CD4-positive, alpha-beta T cell treated with Interferon gamma for 1 hour (primary cell): ENCODE measurements at places on chromosomes 11 and 22.

GRCh38 chr22:17411213-17411612, 42.0 kb downstream of the CECR2 start:
- DNase-seq = no peak

DNA sequence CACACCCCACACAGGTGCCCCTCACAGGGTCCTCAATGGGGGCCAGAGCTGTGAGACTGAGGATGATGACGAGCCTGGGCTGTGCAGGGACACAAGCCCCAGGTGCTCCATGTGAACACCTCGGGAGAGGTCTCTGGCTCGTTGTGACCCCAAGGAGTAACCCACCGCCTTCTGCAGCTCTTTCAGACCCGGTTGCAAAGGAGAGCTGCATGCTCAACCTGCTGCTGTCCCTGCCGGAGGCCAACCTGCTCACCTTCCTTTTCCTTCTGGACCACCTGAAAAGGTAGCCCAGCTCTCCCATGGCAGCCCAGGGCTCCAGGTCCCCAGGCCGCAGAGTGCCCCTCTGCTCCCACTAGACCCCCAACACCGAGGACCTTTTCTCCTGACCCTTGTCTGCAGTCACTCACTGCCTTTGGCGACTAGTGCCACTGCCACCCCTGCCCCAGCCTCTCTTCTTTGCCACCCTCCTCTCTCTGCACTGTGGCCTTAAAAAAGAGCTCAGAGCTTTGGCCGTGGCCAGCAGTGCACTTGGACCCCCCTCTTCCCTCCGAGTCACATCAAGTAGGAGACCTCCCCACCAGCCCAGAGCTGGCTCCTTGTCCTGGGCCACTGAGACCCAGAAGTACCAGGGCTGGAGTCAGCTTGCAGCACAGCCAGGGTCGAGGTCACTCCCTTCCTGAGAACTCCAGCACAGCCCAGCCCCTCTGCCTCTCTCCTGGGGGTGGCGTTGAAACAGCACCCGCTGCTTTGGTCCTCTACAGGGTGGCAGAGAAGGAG, 133.7 kb downstream of the BCR start:
- DNase-seq = no peak

GRCh38 chr22:25176799-25177198, 22.9 kb upstream of the CRYBB3 start:
- DNase-seq = no peak

GRCh38 chr11:44116234-44116830, 20.9 kb downstream of the EXT2 start:
- no peak for DNase-seq

- DNase-seq = no peak
Observed at GRCh38 chr11:19426011-19426755, 185.4 kb upstream of the E2F8 start.

DNA sequence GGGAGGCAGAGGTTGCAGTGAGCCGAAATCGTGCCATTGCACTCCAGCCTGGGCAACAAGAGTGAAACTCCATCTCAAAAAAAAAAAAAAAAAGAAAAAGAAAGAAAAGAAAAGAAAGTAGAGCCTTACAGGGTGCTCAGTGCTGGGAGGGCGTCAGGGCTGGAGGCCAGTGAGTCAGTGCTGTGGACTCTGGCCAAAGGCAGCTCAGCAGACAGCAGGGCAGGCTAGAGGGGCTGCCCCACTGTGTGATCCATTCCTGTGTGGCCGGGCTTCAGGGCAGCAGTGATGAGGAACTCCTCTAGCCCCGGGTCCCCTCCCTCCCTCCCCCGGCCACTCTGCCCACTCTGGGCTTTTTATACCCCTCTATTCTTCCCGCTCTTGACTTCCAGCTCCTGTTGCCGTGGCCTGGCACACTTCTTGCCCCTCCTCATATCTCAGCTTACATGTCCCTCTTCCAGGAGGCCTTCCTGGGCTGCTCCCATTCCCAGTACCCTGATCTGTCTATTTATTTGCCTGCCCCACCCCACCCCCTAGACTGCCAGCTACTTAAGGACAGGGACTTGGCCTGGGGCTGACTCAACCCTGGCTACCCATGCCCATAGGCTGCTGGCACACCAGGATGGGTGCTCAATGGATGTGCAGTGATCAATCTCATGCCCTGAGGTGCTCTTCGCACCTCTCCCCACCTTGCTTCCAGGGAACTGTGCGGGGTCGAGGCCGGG, 10.1 kb downstream of the SYT12 start:
- no peak for DNase-seq

DNA sequence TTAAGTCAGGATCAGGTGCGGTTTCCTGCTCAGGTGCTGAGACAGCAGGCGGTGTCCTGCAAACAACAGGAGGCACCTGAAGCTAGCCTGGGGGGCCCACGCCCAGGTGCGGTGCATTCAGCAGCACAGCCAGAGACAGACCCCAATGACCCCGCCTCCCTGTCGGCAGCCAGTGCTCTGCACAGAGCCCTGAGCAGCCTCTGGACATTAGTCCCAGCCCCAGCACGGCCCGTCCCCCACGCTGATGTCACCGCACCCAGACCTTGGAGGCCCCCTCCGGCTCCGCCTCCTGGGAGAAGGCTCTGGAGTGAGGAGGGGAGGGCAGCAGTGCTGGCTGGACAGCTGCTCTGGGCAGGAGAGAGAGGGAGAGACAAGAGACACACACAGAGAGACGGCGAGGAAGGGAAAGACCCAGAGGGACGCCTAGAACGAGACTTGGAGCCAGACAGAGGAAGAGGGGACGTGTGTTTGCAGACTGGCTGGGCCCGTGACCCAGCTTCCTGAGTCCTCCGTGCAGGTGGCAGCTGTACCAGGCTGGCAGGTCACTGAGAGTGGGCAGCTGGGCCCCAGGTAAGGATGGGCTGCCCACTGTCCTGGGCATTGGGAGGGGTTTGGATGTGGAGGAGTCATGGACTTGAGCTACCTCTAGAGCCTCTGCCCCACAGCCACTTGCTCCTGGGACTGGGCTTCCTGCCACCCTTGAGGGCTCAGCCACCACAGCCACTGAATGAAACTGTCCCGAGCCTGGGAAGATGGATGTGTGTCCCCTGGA, at the start of gene MYO7A:
TSS of gene MYO7A (plus strand) at position 327 of the 772 bp plus-strand sequence. CDS start 2,389 bp downstream, outside the sequence.
- no peak for DNase-seq

- no peak for DNase-seq
Observed at GRCh38 chr11:33779849-33780528, 5.7 kb upstream of the FBXO3 start.

GRCh38 chr22:35549328-35549727, 8.7 kb downstream of the RASD2 start:
- no peak for DNase-seq

DNA sequence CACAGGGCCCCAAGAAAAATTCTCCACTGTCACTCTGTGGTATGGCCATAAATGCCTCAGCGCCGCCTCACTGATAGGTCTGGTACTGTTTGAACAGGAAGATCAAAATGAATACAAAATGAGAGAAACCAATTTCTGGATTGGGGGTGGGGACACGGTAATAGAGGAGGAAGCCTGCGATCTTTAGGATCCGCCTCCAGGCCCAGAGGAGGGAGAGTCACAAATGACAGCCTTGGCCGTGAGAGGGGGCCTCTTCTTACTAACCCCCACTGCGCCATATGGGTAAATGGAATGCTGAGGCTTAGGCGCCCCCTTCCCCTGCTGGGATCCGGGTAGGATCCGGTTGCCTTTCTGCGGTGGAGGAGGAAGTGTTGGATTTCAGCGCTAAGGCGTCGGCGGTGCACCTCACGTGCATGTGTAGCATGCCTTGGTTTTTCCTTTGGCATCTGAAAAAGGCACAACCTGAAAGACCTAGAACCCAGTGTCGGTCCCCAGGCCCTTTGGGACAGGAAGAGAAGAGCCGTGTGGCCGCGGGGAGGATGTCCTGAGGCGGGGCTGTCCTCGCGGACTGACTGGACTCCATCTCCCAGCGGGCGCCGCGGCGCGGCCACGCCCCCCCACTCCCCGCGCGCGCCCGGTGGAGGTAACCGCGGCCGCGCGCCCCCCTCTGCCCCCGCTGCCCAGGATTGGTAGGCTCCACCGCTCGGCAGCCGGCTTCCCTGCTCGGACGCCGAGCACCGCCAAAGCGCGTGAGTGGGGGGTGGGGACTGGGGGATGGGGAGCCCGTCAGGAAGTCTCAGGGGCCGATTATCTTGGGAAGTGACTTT, 718 bp upstream of the MADD start:
- peak; percentile 85 for DNase-seq

- DNase-seq = no peak
Observed at GRCh38 chr22:35917651-35918050, 111.0 kb downstream of the RBFOX2 start.

- DNase-seq = peak; percentile 26
Observed at GRCh38 chr11:47186700-47187695, 764 bp upstream of the PACSIN3 start.

- no peak for DNase-seq
Observed at GRCh38 chr11:46894961-46895360, 23.4 kb downstream of the LRP4 start.

- DNase-seq = no peak
Observed at GRCh38 chr11:115493905-115494304, 10.3 kb downstream of the CADM1 start.

DNA sequence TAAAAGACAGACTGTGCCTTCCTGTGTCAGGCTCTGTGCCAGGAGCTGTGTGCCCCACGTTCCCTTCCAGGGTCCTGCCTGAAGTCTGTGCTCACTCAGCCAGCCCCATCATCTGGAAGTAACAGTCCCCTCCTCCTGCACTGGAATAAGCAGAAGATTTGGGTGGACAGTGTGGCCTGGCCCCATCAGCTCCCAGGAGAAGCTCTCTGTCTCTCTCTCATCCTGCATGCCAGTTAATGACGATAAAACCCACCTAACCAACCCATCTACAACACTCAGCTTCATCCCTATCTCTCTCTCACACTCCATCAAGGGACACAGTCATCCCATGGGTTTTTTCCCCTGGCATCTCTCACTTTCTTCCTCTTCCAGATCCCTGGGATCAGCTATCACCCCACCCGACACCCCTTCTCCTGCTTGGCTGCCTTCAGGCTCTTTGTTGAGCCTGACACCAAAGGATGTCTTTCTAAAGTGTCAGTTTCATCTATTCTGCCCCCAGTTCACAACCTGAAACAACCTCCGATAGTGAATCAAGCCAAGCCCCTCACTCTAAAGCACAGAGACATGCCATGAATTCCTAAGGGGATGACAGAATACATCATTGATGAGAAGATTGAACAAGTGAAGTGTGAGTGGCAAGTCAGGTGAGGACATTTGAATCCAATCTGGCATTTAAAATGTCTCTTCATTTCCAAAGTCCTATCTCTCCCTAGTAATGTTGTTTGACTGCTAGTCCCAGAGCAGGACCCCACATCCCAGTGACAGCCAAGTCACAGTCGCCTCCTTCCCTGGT, 91.4 kb upstream of the TOP3B start:
- DNase-seq = no peak

DNA sequence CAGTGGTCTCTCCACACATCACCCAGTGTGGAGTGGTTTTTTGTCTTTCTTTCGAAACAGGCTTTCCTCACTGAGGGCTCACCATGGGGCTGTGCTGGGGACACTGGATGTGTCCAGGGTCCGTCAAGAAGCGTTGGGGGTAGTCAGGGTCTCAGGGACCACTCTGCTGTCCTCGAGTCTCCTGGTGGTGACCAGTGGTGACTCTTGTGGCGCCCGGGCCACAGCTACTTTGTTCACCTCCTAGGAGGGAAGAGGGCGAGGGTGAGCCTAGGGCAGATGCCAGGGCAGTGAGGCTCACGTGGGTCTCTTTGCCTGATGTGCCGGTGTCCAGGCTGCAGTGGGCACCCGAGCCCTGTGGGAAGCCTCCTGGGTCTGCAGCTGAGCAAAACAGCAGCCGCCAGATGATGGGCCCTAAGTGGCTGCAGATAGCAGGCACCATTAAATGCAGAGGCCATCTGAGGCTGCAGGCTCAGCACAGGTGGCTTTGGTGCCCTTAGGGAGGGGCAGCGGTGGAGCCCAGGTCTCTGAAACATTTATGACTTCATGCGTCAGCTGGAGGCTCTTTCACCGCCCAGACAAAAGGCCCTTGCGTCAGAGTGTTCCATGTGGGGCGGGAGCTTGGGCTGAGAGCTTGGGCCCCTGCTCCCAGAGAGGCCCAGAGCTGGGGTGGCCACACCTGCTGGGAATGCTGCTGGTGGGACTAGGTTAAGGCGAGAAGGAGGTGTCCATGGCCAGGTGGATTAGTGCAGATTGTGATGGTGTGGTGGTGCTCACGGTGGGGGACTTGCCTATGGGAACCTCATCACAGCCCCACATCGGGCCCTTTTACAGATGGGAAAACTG, 29.5 kb downstream of the KCNQ1 start:
- DNase-seq = no peak

GRCh38 chr22:49588739-49589138, 238.9 kb downstream of the BRD1 start:
- no peak for DNase-seq

GRCh38 chr11:72157131-72157530, 21.6 kb downstream of the FOLR3 start:
- no peak for DNase-seq

GRCh38 chr11:34449013-34449412, 10.3 kb downstream of the CAT start:
- DNase-seq = no peak
